SHP77 treated with DMSO at 0.1 percent for 48 hours (cell line): ENCODE measurements at places on chromosomes 7 and 10.

- DNase-seq, result no peak
Observed at GRCh38 chr10:113528876-113529275, 24.0 kb upstream of the HABP2 start.

DNA sequence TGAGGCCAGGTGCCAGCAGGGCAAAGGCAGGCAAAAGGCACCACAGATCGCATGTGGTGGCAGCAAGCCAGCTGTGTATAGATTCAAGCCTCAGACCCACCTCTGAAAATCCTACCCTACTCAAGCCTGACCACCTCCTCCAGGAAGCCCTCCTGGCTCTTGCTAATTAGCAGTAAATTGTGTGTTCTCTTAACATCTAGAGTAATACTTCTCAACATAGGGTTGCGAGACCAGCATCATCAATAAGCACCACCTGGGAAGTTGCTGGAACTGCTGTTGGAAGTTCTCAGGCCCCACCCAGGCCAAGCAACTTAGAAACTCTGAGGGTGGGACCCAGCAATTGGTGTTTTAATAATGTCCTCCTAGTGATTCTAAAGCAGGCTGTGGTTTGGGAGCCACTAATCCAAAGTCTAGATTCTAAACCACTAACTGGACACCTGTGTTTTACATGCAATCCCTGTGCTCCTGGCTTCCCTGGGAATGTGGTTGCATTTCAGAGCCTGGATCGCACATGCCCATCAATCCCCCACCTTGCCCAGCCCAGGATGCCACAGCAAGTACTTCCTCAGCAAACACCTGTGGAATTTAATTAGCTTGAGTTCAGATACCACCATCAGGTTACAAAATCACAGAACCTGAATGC lies 46.2 kb downstream of the KCNMA1 start:
- no peak for DNase-seq

- no peak for DNase-seq
Observed at GRCh38 chr7:30048582-30048981, 20.4 kb downstream of the PLEKHA8 start.

DNA sequence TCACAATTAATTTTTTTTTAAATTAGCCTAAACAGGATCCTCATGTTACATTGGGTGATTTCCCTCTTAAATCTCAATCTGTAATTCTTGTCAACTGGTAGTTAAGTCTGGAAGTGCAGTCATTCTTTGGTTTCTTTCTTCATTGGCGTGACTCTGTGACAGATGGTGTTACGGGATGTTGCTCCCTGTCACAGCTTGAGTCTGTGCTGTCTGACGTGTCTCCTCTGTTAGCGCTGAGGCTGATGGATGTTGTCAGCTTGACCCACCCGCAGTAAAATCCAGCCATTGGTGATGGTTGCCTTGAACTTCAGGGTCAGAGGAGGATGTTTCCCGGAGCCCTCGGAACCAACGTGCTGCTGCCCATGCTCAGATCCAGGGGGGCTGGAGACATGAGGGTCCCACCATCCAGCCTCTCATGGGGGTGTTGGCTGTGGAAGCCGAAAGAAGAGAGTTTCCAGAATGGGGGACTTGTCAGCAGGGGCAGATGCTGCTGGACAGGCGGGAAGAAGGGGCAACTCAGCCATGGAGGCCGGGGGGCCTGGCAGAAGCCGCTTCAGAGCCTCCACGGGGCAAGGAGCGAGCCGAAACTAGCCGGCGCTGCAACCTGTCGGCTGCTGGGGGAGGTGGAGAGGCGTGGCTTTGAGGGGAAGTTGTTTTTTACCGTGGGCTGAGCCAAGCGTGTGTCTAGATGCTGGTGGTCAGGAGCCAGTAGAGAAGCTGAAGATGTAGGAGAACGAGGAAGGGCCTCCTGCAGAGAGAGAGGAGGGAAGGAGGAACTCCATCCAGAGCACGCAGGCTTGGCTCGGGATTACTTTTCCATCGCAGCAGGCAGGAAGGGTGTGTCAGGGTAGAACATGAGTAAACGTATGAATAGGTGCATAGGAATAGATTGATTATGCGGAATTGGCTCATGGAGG lies 3.5 kb downstream of the SUN1 start:
- no peak for DNase-seq

DNA sequence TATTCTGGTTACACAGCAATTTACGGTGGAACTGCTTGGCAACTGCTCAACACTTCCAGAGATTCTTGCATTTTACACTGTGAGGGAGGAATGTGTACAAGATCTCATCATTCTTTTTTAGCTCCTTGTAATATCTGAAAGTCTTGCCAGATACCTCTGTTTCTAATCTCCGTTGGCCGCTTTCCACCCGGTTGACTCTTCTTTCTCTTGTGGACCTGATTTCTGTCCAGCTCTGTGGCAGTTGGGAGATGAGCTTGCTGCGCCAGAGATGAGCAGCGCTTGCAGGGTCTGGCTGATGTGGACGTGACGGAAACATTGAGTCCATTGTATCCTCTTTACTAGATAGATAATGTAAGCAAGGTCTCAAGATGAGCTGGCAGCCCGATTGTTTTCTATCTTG lies 27.6 kb downstream of the SPAG6 start:
- no peak for DNase-seq

- no peak for DNase-seq
Observed at GRCh38 chr7:42097752-42098151, 139.3 kb downstream of the GLI3 start.

DNA sequence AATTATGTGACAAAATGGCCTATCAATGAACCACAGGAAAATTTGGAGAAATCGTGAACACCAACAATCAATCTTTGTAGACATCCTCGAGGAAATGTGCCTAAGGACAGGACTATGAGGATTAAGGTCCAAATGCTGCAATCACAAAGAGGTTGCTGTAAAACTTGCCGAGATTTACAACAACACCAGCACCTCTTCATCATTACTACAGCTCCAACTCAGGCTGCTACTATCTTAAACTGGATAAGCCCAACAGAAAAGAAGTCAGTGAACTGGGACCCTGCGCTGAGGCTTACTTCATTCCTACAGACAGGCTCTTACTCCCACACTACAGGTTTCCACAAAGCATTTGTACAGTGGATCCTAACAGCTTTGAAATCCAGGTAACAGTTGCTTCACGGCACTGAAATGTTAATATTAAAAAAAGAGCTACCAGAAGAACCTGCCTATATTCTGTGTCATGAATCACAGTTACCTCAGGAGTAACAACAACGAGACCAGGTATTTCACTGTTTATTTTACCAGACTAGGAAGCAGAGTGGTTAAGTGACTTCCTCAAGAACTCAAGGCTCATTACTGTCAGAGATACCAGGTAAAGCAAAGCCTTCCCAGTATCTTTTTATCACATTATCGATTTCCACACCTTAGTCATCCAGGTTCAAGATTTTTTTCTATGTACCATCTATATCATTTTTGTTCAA lies 23.9 kb downstream of the CACUL1 start:
- no peak for DNase-seq

DNA sequence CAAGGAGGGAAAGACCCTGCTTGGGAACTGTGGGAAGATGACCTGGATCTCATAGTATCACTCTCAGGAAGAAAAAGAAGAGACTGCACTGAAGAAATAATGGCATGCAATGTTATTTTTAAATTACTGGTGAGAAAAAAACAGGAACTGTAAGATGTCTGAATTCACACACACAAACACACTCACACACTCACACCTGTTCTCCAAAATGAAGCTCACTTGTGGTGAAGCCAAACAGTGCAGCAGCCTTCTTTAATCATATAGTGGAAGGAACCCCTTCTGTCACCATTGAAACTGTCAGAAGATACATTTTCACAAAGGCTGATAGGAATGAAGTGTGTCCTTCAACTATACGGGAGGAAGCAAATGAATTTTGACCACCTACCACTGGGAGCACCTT lies 156.5 kb upstream of the GHITM start:
- DNase-seq, result no peak

GRCh38 chr10:121112136-121112535 lies 261.0 kb downstream of the WDR11 start:
- no peak for DNase-seq

DNA sequence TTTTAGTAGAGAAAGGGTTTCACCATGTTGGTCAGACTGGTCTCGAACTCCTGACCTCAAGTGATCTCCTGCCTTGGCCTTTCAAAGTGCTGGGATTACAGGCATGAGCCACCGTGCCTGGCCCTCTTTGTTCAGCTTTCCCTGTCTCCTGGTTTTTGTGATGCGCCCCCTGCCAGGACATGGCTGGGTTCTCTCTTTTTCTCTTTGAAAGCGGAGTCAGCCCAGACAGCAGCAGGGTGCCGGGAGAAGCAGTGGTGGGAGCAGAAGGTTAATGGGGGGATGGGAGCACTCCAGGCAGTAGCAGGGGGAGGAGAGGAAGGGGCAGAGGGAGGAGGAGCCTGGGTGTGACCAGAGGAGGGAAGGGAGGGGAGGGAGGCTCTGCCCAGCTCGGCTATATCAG lies 1.8 kb downstream of the MUC3A start:
- DNase-seq, result no peak

GRCh38 chr10:97907830-97908229 lies 58.2 kb downstream of the GOLGA7B start:
- no peak for DNase-seq

GRCh38 chr10:45239642-45240041 lies 75.8 kb downstream of the OR13A1 start:
- no peak for DNase-seq

- no peak for DNase-seq
Observed at GRCh38 chr10:67978749-67979148, 94.3 kb downstream of the SIRT1 start.

DNA sequence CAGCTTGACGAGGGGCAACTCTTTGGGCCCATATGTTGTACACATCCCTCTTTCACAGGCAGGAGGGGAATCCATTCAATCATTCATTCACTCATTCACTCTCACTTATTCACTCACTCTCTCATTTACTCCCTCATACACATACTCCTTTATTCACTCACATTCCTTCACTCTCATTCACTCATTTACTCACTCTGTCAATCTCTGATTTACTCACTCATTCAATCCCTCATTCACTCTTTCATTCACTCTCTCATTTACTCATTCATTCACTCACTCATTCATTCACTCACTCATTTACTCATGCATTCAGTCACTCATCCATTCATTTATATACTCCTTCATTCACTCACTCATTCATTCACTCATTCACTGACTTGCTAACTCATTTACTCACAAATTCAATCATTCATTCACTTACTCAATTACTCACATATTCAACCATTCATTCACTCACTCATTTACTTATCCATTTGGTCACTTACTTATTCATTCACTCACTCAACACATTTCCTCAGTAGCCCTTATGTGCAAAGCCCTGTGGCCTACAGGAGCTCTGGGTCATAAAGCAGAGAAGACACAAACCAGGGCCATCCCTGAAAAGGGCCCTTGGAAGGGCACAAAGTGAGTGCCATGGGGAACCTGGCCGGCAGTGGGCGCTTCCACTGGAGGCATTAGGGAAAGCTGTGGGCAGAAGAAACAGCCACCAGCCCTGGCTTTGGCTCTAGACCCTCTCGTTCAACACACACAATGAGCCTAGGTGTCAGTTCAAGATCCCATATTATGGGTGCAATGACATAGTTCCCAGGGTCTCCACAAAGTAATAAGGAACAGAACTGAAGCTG lies 26.0 kb downstream of the HIP1 start:
- no peak for DNase-seq
